ENCODE measurements at places on chromosomes 1 and 21.

- no peak for DNase-seq
Measured at GRCh38 chr1:79981481-79981880, 975.0 kb upstream of the ADGRL4 start.

- DNase-seq, result no peak
Measured at GRCh38 chr1:65963156-65963888, 170.6 kb downstream of the PDE4B start.

GRCh38 chr1:207174913-207175312 lies 70.9 kb downstream of the C4BPA start:
- no peak for DNase-seq

DNA sequence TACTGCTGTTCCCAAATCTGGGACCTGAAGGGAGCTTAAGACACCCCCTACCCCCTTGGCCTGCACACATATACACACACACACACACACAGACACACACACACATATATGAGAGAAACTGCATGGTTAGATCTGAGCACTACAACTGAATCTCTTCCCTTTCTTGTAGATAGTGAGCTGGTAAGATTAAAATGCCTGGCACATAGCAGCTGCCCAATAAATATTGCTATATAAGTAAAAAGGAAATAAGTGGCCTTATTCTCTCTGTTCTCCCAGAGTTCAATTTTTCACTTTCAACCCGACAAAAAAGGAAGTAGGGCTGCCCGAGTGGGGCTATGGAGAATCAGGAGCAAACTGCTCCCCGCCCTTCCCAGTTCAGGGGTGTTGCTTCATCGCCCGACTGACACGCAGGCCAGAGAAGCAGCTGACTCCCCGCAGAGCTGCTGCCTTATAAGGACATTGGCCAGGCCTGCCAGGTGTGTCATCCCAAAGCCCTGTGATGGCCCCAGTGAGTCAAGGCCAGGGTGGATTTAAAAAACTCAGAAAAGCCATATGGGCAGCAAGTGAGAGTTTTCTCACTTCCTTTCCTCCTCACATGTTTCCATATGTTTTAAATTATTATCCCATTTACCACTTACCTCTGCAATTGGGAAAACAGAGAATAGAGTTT lies 106.5 kb upstream of the SLC44A3 start:
- no peak for DNase-seq

DNA sequence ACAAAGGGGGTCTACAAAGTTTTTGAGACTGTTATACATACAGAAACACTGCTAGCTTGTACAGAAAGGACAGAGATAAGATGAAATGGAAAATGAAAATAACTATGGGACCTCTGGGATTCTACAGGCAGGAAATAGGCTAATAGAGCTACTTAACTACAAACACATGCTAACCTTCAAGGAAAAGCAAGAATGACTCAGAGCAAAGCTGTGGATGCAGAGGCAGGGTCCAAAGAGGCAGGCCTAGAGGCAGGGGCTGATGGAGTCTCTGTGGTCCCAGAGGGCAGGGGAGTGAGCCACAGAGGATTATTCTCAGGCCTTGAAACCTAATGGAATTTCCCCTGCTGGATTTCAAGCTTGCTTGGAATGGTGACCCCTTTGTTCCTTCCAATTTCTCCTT lies 18.7 kb upstream of the GOLT1A start:
- no peak for DNase-seq

DNA sequence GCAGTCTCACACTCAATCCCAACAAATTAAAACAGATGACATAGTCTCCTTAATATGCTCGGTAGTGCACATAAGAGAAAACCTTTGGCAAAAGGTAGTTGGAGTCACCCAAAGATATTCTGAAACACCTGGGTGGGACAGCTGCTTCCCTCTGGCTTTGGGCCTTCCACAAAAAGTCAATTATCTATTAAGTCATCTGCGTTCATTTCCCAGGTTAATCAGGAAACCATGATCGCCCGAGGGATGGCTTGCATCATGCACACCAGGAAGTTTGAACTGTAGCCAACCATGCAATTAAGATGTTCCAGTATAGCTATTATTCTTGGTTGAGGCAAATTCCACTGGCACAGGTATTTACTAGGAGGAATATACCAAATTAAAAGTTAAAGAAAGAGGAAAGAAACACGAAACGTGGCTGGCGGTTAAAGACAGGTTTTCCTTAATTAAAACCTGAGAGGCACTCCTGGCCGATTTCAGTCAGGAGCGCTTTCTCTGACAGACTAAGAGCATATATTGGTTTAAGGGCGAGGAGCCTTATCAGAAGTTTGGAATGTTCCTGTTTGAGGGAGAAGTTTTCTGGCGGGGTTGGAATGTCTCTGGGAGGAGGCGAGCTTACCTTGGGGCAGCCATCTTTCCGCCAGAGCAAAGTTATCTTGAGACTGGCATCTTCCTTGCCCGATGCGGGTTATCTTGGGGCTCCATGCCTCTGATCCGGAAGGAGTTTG lies 19.9 kb downstream of the CLDN17 start:
- DNase-seq, result no peak

DNA sequence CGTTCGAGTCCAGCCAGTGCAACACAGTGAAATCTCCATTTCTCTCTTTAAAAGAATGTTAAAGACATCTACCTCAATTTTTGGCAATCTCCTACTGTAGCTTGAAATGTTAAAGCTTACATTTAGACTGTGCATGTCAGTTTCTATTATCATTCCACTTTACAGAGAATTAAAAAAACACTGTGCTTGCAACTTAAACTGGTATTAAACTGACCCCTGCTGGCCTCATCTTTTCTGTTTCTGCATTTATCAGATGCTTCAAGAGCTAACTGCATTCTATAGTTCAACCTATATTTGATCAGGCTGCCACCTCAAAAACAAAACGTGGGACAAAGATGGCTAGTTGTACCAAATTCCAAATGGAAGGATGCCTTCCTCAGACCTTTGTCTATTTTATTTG lies 226.5 kb downstream of the SMYD3 start:
- peak; percentile 58 for DNase-seq

GRCh38 chr1:70353601-70354331 lies 756 bp downstream of the ANKRD13C start:
- peak; percentile 38 for DNase-seq

- DNase-seq, result no peak
Measured at GRCh38 chr21:41399246-41399800, 26.7 kb upstream of the MX1 start.

DNA sequence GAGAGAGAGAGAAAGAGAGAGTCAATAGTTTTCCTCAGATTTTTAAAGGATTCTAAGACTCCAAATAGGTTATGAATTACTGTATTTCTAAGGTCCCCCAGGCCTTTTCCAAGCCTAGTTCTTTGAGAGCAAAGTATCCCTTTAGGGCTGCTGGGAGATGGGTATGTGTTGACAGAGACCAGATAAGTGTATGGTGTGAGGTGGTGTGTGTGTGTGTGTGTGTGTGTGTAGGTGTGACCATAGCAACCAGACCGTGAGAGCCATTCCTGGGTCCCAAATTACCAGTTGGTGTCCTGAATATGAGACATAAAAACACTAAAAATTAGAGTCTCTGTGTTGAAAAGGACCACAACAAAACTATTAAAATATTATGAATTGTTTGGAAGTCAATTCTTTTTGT lies 41.7 kb upstream of the DNAJC6 start:
- DNase-seq, result no peak

DNA sequence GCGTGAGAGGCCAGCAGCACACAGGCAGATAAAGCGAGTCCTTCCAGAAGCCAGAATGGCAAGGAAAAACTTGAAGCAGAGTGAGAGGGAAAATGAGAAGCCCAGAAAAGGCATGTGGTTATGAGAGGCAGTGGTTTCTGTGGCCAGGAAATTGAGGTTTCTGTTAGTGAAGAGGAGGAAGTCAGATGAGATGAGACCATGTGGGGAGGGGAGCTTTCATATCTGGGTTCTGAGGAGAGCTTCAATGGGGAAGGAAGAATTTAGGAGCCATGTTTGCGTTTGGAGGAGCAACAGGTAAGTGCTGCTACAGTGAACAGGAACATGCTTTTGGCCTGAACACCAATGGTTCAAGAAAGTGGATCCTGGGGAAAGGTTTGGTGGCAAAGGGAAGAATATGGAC lies 6.1 kb upstream of the CD1A start:
- DNase-seq, result no peak

DNA sequence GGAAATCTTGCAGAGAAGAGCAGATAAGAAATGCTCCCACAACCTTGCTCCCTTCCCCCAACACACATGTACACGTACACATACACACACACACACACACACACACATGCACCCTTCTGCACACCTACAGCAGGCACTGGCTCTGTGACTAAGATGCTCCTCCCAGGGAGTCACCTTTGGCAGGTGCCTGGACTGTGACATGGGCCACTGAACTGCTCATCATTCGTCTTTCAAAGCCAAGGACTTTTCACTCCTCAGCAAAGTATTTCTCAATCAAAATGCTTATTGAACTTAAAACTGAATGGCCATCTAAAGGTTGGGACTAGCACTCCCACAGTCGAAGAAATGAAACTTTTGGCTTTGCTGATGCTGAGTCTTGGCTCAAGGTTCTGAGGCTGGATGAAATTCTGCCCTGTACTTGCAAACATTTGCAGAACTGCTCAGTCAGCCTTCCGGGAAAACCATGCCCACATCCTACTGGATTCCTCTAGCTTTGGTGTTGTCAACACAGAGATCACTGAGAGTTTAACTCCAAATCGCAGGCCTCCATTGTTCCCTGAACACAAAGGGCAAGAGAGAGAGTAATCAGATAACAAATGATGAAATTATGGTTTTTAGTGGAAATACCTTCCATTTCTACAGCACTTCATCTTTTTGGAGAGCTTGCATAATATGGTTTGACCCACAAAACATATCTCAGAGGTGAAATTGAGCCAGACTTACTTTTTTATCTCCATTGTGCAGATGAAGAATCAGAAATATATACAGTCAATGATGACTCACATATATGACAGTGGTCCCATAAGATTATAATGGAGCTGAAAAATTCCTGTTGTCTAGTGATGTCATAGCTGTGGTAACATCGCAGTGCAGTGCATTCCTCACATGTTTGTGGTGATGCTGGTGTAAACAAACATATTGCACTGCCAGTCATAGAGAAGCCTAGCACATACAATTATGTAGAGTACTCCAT lies 72.4 kb upstream of the BCAR3 start:
- DNase-seq, result peak; percentile 70

DNA sequence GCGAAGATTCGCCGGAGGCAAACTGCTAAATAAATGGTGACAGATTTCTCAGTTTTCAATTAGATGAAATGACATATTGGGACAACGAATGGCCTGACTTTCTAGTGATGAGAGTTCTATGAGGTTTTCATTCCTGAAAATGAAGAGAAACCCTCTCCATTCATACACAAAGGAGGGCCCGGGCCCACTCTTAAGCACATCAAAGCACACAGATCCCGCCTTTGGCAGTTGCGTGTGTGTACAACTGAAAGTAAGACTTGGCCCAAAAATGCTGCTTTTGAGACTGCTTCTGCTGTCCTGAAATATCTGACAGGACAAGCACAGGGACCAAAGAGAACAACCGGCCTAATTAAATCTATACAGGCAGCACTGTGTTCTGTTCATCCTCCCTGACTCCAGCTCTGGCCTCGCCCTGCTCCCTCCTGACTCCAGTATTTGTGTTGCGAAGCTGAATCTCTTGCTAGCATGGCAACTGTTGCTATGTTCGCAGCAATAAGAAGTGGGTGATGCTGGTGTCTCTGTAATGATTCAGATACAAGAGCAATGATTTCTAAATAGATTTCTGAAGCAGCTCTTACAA lies 7.4 kb downstream of the LRRC53 start:
- DNase-seq, result no peak

- DNase-seq, result no peak
Measured at GRCh38 chr1:92933459-92933858, 27.8 kb downstream of the DIPK1A start.

DNA sequence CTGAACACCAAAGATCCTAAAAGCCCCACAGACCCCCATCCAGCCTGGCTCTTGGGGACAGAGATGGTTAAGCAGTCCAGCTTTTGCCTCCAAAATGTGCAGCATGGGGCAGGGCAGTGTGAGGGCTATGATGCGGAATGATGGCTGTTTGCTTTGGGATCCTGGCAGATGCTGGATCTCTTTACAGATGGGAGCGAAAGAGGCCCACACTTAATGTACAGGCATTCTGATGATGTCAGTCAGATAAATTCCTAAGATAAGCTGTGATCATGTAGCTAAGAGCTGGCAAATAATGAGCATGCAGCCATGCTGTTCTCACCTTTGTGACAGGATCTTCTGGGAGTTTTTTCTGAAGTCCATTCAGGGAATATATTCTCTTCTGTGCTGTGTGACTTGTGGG lies 17.6 kb upstream of the KCNQ4 start:
- no peak for DNase-seq

- peak; percentile 82 for DNase-seq
Measured at GRCh38 chr1:7752512-7753417, 18.3 kb upstream of the VAMP3 start.

- no peak for DNase-seq
Measured at GRCh38 chr1:2928366-2929325, 92.6 kb upstream of the ACTRT2 start.

DNA sequence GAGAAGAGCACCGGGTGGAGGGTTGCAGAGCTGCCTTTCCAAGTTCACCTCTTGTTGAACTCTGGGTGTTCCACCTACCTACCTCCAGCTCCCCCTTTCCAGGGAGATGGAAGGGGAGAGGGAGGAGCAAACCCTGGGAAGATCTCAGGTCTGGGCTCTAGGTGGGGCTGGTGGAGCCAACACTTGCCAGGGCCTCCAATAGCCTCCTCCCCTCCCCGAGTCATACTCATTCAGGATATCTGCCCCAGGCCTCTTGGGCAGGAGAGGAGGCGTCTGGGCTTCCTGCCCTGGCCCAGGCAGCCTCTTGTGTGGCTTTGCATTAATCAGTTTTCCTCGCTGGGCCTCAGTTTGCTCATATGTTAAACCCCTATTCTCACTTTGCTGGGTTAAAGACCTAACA lies 13.4 kb downstream of the RAP1GAP start:
- DNase-seq, result peak; percentile 24

GRCh38 chr1:168271636-168272035 lies 9.0 kb upstream of the TBX19 start:
- DNase-seq, result no peak

DNA sequence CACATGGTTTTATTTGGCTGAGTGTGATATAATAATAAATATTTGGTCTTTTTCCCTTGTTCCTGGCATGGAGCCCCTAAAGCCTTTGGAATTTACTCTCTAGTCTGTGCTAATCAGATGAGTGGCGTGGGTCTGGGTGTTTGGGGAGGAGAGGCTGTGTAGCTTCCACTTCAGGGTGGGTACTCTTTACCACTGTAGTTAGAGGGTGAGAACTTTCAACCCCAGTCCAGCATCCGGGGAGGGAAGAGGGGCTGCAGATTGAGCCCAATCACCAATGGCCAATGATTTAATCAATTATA lies 20.0 kb downstream of the USP25 start:
- no peak for DNase-seq

DNA sequence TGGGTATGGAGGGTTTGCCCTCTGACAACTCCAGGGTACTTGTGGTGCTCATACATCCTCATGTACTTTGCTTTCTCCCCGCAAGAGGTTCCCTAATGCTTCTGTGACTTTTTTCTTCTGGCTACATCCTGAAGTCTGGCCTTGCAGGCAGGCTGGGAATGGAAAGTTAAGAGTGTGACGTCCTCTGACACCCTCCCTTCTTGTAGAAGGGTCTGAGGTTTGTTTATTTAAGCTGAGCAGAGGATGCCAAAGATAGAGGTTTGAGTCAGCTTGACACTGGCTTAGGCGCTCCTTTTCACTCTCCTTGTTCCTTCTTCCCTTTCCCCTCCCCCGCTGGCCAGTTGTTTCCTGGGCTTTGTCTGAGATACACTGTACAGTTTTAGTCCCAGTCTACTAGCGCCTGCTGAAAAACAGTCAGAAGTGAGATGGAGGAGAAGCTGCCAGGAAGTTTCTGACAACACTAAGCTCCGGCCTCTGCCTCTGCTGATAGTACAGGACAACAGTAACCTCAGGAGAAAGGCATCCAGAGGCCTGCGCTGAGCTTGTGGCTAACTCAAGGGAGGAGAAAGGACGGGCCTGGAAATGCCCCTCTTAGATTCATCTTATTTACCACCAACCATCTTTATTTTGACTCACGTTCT lies at the start of gene MACF1:
TSS of gene MACF1 (plus strand) at position 255 of the 641 bp plus-strand sequence. CDS start at position 583, 328 bp downstream.
- DNase-seq, result peak; percentile 92

Data from dermis blood vessel endothelial cell (primary cell).